ENCODE measurements at places on chromosomes 1 and 21.

- DNase-seq, result peak; percentile 7
These were observed at the start of gene FCRL4 for GRCh38 chr1:157597959-157598667. FCRL4 (minus strand) TSS chr1:157598085; CDS start chr1:157597944, 141 bp downstream.

DNA sequence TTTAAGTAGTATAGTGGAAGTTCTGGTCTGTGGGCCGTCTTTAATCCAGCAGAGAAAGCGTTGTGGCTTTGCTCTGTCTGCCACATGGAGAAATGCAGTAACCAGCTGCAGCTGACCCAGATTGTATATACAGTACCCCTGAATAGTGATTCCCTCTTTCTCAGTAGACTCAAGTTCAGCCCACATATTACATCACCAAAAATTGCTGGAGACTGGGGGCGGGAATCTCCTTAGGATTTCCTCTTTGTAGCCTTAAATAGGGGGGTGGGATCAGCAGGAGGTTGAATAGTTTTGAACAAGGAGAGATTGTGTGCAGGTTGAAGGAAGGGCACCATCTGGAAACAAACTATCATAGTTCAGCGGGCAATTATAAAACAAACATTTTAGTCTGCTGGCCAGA lies at the start of gene ANGPTL1:
Gene ANGPTL1, minus strand, starts transcription at position 134 of the 400 bp plus-strand sequence. CDS start 5,301 bp downstream, outside the sequence.
- DNase-seq, result no peak

GRCh38 chr1:101769520-101769919 lies 227.2 kb downstream of the OLFM3 start:
- peak; percentile 0 for DNase-seq

GRCh38 chr1:31788825-31789256 lies 24.7 kb upstream of the ADGRB2 start:
- DNase-seq, result no peak

- DNase-seq, result no peak
These were observed 883 bp upstream of the EVA1B start for GRCh38 chr1:36324353-36324703.

DNA sequence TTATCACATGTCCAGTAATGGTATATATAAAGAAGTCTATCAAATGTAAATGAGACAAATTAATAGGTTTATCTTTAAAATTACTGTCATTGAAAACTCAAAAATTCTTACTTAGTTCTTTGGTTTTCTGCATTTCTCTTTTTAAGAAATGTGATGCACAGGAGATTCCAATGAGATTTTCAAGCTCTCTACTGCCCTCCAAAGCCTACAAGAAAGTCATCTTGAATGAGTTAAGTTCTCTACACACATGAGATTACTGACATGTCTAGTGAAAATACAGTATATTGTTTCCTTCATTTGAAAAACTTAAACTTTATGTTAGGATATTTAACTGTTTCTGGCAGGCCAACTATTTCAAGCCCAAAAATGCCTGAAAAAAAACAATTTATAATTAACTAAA lies 68.8 kb downstream of the ITGB3BP start:
- DNase-seq, result no peak

- peak; percentile 43 for DNase-seq
These were observed 30.4 kb downstream of the PIK3C2B start for GRCh38 chr1:204464187-204464631.

- no peak for DNase-seq
These were observed 23.9 kb upstream of the H3-3A start for GRCh38 chr1:226038661-226039060.

DNA sequence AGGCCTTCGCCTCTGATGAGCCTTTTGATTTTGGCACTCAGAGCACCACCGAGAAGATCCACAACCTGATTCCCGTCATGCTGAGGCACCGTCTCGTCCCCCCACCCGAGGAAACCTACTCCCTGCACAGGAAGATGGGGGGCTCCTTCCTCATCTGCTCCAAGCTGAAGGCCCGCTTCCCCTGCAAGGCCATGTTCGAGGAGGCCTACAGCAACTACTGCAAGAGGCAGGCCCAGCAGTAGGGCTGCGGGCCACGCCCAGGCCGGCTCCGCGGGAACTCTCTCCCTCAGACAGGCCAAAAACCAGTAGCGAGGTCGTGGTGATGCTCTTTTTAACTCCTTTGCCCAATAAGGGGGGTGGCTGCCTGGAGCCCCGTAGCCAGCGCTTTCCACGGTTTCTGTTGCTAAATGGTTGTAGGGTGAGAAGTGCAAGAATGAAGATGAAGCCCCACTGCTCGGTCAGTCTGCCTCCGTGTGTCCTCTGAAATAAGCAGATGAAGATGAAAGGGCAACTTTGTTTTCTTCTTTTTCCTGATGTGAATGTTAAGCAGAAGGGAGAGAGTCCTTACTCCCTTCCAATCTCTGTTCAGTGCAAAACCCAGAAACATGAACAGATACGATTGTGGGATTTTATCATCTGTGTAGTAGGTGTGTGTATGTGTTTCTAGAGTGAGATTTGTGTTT lies 46.5 kb downstream of the COQ8A start:
- DNase-seq, result no peak

DNA sequence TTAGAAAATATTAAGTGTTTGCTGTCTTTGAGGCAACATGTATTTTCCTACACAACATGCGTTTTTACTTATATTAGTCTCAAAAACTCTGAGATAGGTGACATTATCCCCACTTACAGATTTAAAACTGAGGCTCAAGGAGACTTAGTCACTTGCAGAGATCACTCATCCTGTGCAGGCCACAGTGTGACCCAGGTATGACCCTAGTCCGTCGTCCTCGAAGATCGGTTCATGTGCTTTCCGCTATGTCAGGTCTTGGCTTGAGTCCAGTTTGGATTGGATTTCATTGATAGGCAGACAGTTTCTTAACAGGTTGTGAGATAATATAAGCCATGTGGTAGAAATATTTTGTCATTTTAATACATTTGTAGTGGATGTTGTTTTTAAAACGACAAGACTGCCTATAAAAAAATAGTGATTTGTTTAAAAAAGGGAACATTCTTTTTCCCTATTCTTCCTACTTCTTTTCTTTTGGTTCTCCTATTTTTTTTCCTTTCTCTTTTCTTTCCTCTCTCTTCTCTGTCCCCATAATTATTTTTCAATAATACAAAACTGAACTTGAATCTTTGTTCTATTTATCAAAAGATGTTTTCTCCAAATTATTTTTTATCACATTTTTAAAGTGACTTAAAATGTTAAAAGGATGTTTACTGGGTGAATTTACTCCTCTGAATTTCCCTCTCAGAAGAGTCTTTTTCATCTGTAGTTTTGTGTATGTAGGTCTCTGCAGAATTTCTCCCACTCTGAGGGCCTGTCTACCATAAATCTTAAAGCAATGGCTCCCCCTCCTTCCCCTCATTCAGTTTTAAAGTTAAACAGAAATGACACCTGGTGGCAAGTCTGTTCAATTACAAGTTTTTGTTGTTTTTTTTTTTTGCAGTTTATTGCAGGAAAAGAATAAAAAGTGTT lies 81.8 kb downstream of the PHTF1 start:
- DNase-seq, result peak; percentile 72

DNA sequence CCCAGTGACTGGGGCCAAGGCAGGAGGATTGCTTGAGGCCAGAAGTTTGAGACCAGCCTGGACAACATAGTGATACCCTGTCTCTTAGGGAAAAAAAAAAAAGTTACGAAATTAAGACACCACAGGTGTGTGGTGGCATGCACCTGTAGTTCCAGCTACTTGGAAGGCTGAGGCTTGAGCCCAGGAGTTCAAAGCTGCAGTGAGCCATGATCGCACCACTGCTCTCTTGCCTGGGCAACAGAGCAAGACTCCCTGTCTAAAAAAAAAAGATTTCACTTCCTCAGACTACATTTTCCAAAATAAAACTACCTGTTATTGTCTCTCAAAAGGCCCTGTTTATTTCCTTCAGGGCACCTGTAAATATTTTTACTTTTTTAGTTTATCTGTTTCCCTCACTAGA lies 4.7 kb upstream of the STK40 start:
- DNase-seq, result no peak

DNA sequence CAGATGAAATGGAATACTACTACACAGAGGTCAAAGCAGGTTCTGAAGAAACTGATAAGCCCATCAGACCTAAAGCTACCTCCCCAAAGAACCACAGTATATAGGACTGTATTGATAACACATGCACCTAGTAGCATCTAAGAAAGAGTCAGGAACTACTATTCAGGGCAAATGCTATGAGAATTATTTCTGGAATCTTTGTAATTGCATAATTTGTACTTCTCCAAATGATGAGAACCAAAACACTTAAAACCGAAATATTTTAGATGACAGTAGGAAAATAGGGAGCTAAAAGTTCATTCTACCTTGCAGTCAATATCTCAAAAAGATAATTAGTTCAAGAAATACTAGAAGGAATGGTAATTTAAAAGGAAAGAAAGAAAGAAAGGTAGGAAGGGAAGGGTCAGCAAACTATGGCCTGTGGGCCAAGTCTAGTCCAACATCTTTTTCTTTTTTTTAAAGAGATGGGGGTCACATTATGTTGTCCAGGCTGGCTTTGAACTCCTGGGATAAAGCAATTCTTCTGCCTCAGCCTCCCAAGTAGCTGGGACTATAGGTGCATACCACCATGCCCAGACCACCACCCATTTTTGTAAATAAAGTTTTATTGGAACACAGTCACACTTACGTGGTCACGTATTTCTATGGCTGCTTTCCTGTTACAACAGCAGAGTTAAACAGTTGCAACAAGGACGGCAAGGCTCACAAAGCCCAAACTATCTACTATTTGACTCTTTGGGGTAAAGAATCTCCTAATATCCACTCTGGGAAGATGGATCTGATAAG lies 24.0 kb downstream of the EGLN1 start:
- DNase-seq, result peak; percentile 31

DNA sequence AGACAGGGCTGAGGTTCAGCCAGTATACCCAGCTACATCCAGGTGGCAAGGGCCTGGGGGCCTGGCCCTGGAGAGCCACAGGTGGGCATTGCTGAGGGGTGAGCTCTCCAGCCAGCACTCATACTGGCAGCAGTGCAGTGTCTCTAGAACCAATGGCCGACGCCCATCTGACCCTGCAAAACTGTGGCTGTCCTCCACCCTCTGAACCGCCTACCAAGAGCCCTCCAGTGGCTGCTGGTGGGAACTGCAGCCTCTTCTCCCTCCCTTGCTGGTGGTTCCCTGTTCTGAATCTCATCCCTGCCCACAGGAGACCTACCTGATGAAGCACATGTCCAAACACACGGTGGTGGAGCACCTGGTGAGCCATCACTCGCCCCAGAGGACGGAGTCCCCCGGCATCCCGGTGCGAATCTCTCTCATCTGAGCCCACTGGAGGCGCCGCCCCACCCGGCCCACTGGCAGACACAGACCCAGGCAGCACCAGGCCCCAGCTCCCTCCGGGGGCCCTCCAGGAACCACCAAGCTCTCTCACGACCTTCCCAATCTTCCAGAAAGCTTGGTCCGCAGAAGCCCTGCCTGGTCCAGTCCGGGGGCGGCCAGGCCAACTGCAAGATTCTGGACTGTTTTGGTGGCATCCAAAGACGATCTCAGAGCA lies 22.1 kb downstream of the A3GALT2 start:
- peak; percentile 74 for DNase-seq

GRCh38 chr1:58874757-58875755 lies 91.2 kb upstream of the JUN start:
- DNase-seq, result no peak

DNA sequence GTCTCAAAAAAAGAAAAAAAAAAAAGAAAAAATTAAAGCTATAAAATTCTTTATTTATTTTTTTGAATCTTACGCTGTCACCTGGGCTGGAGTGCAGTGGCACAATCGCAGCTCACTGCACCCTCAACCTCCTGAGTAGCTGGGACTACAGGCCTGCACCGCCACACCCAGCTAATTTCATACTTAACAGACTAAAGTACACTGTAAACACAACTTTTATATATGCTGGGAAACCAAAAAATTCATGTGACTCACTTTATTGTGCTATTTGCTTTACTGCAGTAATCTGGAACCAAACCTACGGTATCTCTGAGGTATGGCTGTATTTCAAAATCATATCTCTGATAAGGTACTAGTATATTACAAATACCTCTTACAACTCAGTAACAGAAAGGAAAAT lies 40.3 kb downstream of the HSF2BP start:
- no peak for DNase-seq

- no peak for DNase-seq
These were observed 1.3 kb downstream of the TGFBR3 start for GRCh38 chr1:91884459-91885212.

GRCh38 chr21:30613836-30614235 lies at the start of gene KRTAP6-1:
KRTAP6-1 (minus strand) TSS chr21:30613930; CDS start chr21:30613904, 26 bp downstream.
- DNase-seq, result no peak

DNA sequence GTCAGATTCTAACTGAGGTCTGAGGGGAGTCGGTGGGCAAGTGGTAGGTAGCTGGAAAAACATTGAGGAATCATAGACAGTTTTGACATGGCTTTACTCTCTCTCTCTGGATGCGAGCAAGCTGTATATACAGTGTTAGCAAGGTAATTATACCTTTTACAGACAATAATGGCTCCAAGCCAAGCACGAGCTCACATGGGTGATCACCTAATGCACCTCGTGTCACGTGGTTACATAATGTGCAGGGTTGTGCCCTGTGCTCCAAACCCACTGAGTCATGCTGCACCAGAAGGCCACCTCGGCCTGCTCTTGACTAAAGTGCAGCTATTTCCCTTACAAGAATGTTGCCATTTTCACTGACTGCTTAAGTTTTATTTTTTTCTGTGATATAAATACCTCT lies 7.6 kb upstream of the CLCA2 start:
- no peak for DNase-seq

DNA sequence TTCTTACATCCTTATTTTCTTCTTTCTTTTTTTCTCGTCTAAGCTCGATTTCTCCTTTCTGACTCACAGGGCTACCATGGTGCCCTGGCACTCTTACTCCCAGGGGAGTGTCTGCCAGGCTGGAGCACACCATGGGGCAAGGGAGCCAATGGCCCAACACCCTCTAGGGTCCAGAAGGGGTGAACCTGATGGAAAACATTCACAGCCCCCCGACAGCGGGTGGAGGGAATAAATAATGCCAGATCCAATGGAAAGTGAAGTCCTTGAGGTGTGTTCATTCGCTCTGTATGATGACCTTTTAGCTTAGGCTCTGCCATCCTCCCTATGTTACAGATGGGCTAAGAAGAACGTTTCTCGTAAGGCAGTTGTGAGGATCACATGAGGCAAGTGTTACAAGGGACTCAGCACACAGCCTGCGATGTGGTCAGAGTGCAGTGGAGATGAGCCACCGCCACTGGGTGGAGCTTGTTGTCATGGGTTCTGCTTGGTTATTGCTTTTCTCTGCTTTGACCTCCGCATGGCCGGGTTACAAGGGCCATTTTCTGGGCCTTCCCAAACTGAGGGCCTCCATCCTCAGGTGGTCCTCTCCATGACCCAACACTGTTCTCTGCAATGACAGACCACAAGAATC lies 3.5 kb upstream of the FCMR start:
- DNase-seq, result peak; percentile 90

DNA sequence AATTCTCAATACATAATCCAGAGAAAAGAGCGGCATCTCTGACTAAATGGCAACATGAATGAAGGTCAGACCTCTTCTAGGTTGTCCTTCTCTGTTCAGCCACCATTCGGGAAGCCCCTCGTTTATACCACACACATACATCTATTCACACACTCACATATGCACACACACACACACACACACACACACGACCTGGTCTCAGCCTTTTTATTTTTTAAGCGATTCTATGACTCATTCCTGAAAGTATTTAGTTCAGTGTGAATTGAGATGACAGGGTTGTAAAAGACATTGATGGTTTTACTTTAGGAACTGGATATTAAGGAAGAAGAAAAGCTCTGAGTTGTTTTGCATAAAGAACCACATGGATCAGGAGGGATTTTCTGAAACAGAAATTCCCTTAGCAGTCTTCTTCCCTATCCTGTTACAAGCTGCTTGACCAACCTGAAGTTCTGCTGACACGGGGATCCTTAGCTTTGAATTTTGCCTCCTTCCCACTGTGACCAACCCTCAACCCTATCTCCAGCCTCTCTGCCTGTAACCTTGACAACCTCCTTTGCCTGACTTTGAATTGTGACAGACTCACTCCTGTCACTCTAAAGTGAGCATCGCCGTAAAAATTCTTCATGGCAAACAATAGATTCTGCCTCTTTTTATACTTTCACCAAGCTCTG lies 383.1 kb upstream of the ESRRG start:
- no peak for DNase-seq

All from suppressor macrophage treated with lipopolysaccharide for 1 hour (primary cell).